ENCODE measurements at places on chromosomes 5 and 9. TPM values are rescaled to one million over a fixed set of nuclear protein-coding genes. Genes with fewer than 3 reads are reported as not detected.

GRCh38 chr9:31823365-31823764, 561.1 kb upstream of the ACO1 start:
- DNase-seq = no peak

- DNase-seq = no peak
Measured at GRCh38 chr9:121172726-121173487, 28.8 kb downstream of the RAB14 start.

DNA sequence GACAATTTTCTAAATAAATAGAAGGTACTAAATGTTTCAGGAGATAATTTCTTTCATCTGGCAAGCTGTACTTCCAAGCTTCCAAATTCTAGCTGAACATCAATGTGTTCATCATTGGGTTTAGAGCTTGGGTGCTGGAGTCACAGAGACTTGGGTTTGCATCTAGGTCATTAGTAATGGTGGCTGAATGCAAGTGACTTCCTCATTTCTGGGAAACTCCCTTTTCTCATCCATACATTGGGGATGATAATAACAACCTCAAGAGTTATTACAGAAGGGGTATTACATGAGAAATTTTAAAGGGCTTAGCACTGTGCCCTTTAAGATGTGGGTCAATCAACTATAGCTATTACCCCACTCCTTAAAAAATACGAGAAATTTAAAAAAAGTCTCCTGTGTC, 41.1 kb upstream of the KLF4 start:
- DNase-seq = no peak

GRCh38 chr5:126599499-126599898, 1.2 kb upstream of the PHAX start:
- no peak for DNase-seq

DNA sequence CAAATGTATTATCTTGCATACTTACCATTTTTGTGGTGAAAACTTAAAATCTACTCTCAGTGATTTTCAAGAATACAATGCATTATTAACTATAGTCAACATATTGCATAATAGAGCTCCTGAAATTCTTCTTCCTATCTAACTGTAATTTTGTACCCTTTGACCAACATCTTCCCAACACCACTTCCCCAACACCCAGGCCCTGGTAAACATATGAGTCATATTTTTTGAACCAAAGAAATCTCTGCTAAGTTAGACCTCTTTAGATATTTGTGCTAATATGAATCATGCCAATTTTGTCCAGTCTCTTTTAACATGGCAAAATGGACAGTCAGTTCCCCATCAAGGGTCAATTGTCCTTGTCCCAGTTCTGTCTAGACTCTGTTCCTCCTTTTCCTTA, 18.5 kb upstream of the RGS7BP start:
- DNase-seq = no peak

DNA sequence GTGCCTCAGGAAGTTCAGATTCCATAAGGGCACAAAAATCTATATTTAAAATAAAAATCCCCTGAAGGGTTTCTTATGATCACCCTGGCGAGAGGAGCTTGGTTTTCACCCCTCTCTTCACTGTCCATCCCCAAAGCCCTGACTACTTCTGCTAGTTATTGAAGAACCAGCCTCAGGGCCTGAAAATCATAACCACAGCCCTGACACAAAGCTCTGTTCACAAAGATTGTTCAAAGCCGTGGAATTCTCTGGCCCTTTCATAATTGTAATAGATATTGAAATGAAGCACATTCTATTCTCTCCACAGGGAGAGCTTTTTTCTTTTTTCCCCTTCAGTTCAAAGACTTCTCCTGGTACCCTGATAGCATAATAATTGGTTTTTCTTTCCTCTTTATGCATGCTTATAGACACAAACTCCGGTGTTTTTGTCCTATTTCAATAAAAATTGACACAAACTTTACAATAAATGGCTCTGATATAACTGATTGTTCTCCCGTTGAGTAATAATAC, 343.8 kb downstream of the CAAP1 start:
- no peak for DNase-seq

- DNase-seq = no peak
Measured at GRCh38 chr5:131262953-131263541, 806 bp upstream of the CDC42SE2 start.

DNA sequence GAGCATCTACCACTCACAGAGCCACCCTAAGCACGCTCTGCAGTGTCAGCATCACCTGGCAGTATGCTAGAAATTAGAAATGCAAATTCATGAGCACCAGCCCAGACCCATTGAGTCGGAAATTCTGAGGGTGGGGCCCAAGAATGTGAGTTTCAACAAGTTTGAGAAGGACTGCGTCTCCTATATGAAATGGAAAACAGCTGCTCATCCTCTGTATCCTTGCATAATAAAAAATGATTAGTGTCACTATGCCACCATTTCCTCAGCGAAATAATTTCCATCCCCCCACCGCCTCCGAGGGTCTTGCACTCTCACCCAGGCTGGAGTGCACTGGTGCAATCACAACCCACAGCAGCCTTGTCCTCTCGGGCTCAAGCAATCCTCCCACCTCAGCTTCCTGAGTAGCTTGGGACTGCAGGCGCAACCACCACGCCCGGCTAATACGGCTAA, 1.3 kb upstream of the IQGAP2 start:
- DNase-seq = no peak

DNA sequence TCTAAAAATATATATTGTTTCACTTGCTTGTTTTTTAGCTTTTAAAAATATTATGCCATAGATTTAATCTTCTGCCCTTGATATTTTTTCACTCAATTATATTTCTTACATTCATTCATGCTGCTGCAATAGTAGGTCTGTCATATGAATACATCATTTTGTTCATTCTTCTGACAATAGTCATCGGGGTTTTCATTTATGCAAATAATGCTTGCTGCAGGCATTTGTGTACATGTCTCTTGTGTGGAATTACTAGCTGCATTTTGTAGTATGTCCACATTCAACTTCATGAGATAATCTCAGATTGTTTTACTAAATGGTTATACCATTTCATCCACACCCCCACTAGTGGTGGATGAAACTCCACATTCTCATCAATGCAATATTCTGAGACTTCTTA, 5.3 kb upstream of the PLPP1 start:
- DNase-seq = no peak

DNA sequence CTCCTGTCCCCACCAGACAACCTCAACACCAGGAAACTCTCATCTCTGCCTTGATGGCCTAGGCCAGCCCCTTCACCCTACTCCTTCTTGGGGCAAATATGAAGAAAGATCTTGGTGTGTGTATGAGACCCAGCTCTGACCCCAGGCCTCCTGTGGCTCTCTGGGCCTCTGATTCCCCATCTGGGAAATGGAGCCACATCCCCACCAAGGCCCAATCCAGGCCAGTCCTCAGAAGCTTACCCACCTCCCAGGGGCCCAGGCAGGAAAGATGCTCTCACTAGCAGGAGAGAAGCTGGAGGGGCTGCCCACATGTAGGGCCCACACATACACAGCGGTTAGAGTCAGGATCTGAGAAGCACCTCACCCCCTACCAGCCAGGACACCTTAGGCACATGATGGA, 38.9 kb downstream of the BICD2 start:
- DNase-seq = no peak

- DNase-seq = no peak
Measured at GRCh38 chr5:170581211-170581610, 77.4 kb downstream of the KCNIP1 start.

DNA sequence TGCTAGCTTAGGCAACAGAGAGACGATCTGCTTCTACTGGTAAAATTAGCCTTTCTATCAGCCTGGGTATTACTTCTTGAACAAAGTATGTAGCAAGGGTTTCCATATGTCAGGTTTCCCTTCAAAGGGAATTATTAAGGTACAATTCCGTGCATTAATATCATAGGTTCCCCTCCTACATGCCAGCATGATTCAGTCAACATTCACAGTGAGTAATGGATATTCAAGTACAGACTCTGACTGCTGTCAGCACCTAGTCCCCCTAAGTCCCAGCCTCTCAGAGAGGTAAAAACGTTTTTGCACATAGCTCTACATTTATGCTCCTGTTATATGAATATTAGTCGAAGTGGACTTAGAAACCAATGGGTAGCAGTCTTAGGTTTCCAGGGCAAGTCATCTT, 322.4 kb upstream of the CCNG1 start:
- no peak for DNase-seq

DNA sequence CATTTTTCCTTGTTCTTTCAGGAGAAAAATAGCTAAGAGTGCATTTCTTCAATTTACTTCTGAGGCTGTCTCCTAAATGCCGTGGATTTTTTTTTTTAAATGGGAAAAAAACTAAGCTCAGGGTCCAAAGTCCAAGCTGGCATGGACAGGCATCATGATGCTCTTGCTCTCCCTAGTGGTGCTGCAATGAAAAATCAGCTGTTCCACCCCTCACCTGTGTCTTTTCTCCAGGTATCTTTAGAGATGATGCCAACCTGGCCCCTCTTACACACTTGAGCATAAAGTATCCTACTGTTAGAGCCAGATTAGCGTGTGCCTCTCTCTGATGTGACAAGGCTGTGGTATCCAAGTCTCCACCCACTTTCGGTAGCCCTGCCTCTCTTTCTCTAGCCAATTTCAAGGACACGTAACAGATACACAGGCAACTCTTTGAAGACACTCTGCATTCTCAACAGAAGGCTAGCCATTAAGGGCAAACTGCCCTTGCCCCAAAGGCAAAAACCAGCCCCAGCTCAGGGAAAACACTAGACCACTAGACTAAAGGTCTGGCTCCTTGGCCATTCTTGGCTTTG, 208.8 kb downstream of the SAXO1 start:
- no peak for DNase-seq

DNA sequence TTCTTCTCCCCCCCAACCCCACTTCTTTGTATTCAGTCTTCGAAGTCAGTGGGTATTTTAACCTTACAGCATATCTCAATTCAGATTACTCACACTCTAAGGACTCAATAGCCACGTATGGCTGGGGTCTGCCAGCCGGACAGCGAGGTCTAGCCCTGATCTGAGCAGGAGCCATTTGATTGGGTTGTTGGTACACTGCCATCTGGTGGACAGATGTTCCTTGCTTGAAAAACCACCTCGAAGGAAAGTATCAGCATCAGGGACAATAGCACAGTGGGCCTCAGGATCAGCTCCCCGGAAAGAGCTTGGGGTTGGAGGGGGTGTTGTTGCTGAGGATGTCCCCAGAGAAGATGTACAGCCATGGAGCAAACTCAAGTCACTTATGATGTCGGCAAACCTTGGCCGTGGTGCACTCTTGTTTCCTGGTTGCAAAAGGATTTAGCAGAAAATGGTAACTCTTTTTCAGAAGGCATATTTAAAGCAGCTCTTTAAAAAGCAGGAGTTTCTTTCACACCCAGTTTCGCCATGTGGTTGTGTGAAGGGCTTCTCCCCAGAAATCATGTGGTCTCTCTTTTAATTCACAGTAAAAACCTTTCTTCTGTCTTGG, 31.7 kb upstream of the KCNMB1 start:
- DNase-seq = peak; percentile 63

DNA sequence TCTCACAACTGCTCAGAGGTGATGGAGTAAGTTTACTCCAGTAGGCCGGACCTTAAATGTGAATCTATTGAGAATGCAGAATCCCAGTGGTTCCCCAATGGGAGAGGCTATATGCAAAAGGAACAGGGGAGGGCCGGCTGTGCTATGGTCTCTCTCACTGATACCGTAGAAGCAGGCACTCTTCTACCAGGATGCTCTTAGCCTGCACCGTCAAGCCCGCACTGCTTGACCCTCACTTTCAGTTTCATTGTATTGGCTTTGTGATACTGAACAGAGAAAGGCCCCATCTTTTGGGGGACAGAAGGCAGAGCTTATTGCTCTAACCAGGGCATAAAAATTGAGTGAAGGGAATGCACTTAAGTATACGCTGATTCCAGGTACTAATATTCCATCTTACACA, 615.0 kb upstream of the RGMB start:
- DNase-seq = no peak

CNTFR gene
- 2.7 TPM for total RNA-seq

LSM11 gene
- total RNA-seq = 8.1 TPM

F12 gene
- 2.6 TPM for total RNA-seq

MAMDC2 gene
- 4.2 TPM for total RNA-seq

OR1Q1 gene
- total RNA-seq = not detected

SCGB3A2 gene
- total RNA-seq = not detected

CRHBP gene
- 5.0 TPM for total RNA-seq
